ENCODE measurements at places on chromosomes 2 and 18.

- no peak for DNase-seq
Measured at GRCh38 chr2:128269990-128270671, 48.5 kb downstream of the HS6ST1 start.

DNA sequence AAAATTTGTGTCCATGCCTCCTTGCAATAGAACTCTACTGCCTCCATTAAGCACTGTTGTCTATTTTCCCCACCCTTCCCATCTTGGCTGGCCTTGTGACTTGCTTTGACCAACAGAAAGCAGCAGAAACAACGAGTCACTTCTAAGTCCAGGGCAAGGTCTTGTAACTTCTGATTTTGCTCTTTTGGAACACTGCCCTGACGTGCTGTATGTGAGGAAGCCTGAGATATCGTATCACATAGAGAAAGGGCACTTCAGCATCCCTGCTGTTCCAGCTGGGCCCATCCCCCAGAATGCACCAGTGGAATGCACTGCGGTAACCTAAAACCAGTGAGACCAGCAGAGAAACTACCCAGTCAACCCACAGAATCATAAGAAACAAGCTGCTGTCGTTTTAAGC lies 28.1 kb downstream of the NCKAP1 start:
- peak; percentile 15 for DNase-seq

DNA sequence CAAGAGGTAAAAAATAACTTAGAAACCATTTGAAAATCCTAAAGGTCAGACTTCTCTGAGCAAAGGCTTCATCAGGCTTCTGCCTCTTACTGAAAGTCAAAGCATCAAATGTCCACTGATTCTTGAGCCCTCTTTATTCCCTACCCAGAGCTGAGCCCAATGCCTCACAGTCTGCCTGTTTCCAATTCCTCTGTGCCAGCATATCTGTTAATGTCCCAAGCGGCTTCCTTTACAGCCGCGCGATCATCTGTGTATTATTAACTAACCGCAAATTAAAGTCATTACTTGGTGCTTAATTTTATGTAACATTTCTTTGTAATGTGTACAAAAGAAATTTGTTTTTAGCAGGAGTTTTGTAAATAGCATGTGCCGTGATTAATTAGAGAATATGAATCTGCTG lies 418.8 kb upstream of the HNRNPA3 start:
- DNase-seq = no peak

GRCh38 chr18:53838746-53839145 lies 385.7 kb downstream of the MBD2 start:
- DNase-seq = no peak

DNA sequence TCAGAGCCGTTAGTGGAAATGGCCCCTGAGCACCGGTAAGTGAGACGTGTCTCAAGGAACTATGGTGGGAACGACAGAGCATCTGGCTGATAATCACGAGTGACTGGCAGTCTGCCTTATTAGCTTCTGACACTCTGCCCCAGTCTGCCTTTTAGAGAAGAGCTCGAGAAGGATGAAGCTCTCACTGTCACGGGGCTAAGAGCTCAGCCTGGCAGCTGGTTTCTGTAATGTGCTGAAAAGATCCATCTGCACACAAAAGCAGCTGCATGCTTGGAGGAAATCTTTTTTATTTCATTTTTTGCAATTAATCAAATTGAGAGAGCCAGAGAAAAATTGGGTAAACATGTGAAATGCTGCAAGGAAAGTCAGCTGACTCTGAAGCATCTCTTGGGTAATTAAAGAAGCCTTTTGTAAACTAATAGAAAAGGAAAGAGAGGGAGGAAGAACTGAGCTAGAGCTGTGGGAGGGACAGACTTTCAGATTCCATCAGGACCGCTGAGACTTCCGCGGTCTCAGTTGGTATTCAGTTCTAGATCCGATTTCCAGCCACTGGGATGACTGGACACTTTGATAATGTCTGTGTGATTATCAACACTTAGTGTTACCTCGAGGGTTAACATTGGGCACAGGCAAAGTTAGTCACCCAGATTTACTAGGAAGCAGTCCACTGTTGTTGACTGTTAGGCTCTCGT lies 24.4 kb downstream of the MBP start:
- DNase-seq = peak; percentile 75

GRCh38 chr2:159090514-159091201 lies 122.2 kb downstream of the TANC1 start:
- DNase-seq = no peak

GRCh38 chr2:63035169-63035568 lies 15.5 kb upstream of the OTX1 start:
- DNase-seq = no peak

DNA sequence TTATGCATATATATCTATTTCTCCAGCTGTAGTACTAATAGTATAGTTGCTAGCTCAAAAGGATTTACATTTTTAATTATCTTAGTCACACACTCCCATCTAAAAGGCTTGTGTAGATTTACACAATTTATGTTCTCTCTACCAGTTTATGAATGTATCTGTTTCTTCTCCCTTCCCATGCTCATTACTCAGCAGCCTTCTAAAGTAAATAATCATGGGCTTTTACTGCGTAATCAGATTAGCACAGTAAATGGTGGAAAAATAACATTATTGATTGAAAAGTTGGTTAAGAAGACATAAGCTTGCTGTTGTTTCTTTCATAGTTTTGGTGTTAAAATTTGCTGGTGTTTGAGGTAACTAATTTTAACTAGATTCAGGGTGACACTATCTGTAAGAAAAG lies 81.8 kb downstream of the PTPN4 start:
- DNase-seq = peak; percentile 46

GRCh38 chr2:191899410-191899809 lies 52.5 kb upstream of the CAVIN2 start:
- no peak for DNase-seq

DNA sequence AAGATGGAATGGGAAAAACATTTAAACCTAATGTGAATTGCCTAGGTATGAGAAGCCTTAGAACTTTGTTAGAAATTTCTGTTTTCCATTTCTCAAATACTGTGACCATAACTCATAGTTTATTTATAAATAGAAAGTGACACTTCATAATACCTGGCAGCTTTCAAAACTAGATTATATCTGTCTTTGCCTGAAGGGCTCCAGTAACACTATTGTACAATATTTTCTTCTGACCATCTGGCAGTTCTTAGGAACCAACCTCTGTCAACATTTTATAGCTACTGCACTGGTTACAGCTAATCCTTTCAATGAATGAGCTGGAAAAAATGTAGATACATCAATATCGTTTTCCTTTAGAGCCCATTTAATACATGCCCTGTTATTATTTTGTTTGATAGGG lies 237.4 kb downstream of the CAMKMT start:
- DNase-seq = no peak

DNA sequence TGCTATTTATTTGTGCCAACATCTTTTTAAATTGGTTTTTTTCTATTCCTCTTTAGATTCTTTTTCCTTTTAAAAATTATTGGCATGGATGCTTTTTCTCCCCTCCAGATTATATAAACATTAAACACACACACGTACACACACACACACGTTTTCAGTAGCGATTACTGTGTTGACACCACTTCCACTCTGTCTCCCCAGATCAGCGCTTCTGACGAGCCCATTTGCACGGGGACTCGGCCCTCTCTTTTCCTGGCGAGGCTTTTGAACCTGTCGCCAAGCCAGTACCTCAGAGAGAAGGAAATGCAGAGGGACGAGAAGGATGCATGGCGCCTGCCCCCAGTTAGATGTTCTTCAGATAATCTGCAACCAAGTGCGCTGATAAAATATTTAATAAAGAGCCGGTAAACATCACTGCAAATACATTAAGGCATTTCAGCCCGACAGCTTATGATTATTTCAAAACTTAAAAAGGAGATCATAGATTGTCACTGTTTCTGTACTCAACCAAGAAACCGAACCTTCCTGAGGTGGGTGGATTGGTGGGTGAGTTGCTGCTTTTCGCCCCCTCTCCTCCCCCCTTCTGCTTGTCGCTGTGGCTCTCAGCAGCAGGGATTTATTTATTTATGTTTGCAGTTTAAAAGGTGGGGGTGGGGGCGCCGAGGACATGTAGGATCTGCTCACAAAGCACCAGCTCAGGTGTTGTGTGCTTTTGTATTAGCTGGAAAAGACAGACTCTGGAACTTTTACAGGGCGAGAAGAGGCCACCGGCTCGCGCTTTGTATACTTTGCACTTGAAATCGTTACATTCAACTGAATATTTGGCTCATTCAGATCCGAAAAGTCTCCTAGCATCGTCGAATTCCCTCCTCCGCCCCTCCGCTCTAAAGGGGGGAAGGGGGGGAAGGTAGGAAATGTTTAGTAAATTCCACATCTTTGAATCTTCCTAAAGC lies 787 bp upstream of the TBR1 start:
- DNase-seq = no peak

- DNase-seq = no peak
Measured at GRCh38 chr18:72391951-72392350, 152.2 kb downstream of the CBLN2 start.

- no peak for DNase-seq
Measured at GRCh38 chr2:168920504-168921157, 19.5 kb downstream of the G6PC2 start.

DNA sequence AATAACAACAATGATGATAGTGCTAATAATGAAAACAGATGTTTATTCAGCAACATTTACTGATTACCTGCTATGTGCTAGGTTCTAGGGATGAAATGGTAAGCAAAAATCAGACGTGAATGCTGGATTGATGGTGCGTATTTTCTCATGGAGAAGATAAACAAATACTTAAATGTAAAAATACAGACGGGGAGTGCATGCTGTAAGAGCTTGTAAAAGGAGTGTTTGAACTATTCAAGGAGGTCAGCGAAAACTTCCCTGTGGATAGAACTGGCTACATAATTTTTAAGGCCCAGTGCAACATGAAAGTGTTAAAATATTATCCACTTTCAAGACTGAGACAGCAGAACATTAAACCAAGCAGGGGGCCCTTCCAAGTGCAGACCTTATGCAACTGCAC lies 22.1 kb downstream of the MTX2 start:
- DNase-seq = no peak

- DNase-seq = no peak
Measured at GRCh38 chr2:120013597-120014223, 833 bp downstream of the EPB41L5 start.

GRCh38 chr2:196586511-196586991 lies 53.0 kb upstream of the CCDC150 start:
- no peak for DNase-seq
